Stimulated activated CD4-positive, alpha-beta T cell treated with anti-CD3 and anti-CD28 coated beads, Interleukin-1b, Interleukin-23, amount 100 ng/mL, for 1 hour (primary cell): ENCODE measurements at places on chromosomes 1 and 21.

DNA sequence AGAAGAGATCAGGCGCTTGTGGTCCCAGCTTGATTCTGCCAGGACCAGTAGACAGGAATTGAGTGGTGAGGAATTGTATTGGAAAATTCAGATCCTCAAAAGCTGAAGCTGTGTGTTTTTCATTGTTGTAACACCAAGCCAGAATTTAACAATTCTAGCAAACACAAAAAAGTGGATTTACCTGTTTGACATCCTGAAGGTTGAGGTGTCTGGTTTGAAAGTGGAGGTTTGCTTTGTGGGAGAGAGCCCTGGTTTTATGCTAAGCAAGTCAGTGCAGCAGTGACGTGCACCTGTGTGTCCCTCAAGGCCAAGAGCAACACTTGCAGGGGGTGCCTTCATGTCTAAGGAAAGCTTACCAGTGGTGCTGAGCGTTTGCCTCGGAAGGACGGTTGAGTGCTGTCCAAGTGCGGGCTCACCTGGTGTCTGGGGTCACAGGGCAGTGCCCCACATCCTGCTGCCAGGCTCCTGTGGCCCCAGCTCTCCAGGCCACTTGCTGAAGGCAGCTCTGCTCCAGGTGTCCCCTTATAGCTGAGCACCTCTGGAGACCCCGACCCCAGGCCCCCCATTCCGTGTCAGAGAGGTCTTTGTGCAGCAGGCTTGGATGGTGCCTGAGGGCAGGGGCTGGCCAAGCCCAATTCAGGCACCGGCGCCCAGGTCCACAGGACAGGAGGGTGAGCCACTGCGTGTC lies 27.7 kb downstream of the PCNT start:
- no peak for DNase-seq

DNA sequence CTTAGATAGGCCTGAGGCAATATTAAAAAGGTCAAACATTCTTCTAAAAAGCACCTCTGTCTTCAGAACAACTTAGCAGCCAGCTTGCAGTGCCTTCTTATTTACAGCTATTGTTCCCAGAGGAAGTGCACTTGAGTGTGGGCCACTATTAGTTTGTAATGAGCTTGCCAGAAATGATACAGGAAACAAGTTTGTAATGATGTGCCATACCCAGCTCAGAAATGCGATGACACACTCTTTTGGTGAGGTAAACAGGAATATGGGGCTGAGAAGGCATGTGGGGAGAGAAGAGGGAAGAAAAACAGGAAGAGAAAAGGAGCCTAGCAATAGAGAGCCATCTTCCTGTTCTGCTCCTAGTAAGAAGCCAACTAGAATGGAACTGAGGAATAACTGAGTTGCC lies 295.4 kb downstream of the AGBL4 start:
- no peak for DNase-seq

DNA sequence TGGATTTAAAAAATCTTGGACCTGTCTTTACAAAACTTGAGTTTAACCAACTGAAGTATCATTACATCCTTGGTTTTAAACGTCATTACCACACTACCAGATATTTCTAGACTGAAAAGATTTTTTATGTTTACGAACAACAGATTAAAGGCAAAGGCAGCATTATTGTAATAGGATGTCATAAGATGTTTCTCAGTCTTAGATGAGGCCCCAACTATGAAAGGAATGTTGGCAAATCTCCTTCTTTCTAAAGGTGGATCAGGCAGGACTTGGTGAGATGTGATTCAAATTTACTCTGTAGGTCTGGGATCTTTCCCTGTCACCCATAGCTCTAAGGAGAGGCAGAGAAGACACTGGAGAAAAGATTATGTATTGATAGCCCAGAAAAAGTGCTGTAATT lies 417.9 kb downstream of the PTBP2 start:
- no peak for DNase-seq

DNA sequence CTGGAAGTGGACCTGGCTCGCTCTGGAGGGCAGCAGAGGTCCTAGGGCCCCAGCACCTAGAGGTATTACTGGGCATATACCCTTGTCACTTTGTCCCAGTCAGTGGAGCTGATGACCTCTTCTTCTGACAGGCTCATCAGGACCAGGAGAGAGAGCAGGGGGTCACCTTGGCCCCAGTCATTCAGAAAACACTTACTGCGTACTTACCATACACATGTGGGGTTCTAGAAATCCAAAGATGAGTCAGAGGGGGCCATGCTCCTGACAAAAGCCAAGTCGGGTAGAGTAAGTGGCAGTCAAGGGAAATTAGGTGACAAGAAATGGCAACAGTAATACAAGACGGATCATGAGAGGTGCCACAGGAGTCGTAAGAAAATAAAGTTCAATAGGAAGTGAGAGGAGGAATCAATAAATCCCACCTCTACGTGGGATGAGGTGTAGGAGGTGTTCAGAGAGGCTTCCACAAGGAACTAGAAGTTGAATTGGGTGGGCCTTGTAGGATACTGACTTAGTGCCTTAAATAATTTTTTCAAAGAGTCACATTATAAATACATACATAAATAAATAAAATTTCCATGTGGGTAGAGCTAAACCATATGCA lies 6.8 kb downstream of the KCNC4 start:
- DNase-seq, result no peak

- DNase-seq, result no peak
Observed at GRCh38 chr1:114720492-114720891, 3.9 kb upstream of the NRAS start.

DNA sequence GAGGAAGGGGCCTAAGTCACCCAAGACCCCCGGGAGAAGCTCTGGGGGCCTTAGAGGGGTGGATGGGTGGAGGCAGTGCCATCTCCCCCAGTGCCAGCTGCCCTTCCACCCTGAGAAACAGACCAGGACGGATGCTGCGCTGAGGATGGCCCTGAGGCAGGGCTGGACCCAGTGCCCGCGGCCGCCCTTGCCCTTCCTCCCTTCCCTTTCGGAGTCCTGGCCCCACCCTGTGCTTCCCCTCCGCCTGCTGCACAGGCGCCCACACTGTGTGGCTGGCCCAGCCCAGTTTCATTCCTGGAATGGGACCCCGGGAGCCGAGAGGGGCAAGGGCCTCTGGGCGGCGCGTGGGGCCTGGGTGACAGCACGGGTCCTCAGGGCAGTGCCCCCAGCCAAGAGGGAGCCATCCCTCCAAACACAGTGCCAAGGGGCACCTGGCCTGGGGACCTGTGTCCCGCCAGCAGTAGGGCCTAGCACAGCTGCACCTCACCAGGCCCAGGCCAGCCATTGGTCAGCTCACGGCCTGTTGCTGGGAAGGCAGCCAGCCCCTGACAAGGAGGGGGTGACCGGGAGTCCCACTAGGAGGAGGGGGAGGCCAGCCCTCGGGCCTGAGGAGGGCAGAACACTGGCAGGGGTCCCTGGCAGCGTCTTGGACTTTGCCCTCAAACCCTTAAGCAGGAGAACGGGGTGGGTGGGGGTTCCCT lies 13.4 kb upstream of the SKI start:
- no peak for DNase-seq

DNA sequence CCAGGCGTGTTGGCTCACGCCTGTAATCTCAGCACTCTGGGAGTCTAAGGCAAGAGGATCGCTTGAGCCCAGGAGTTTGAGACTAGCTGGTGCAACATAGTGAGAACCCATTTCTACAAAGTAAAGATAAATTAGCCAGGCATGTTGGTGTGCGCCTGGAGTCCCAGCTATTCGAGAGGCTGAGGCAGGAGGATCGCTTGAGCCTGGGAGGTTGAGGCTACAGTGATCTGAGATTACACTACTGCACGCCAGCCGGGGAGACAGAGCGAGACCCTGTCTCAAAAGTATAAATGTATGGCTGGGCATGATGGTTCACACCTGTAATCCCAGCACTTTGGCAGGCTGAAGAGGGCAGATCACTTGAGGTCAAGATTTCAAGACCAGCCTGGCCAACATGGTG lies 51.5 kb upstream of the LBR start:
- no peak for DNase-seq
